ENCODE measurements at places on chromosomes 1 and 21.

DNA sequence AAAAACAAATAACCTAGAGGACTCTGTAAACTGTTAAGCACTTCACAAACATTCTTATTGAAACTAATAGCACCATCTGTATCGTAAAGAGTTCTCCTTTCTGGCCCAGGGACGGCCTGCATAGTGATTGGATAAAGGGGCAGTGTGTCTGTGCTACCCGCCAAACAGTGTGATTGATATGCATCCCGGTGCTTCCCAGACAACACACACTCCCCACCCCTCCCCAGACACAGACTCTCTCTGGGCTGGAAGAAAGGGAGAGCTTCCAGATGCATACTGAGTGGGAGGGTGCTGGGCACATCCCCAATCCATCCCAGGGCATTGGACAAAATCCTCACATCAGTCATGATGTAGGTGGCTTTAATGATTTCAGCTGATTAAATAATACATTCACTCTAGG is 3.7 kb downstream of the HSD11B1 start:
- no peak for DNase-seq

DNA sequence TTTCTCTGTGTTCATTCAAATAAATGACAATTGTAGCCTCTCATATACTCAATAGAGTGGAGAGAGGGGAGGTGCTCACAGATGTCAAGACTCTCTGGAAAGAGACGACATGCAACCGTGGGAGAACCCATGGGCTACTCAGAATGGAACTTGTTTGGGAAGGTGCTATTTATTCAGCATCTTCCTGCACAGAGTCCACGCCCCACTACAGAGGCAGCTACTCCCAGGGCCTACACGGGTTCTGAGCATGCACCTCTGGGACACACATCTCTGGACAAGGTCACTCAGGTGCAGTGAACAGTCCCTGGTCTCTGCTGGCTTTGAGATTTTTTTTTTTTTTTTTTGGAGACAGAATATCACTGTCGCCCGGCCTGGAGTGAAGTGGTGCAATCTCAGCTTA is 64.1 kb downstream of the NID1 start:
- DNase-seq = no peak

- no peak for DNase-seq
These were observed 898.3 kb upstream of the B3GALT2 start for GRCh38 chr1:194084755-194085154.

DNA sequence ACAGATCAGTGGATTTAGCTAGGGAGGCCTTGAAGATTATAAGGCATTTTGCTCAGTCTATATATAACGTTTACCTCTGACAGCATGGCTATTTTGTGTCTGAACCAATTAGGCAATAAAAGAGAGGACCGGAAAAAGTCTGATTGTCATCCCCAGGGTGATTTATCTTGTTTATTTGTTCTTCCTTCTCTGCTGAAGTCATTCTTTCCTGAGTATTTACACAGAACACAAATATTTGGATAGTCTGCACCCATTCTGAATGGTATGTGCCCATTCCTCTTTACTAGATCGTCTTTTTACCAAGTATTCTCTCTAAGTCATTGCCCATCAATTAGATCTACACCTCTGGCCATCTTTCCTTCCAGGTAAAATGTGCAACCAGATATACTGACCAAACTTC is 1602.9 kb downstream of the KCNT2 start:
- DNase-seq = no peak

DNA sequence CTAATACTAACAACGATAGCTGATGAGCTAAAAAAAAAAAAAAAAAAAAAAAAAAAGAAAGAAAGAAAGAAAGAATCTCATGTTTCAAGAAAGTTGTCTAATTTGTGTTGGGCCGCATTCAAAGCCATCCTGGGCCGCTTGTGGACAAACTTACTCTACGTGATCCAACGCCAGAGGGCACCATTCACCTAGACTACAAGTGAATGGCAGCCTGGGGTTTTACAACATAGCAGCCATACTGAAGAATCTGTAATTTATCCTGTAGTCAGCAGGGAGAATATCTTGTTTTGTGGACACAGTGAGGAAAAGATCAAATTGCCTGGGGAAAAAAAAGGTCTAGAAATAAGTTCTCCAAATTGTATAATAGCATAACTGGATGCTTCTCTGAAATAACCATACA is 47.0 kb downstream of the CYP2J2 start:
- no peak for DNase-seq

All from NCI-H1105 (cell line).